ENCODE measurements at places on chromosomes 6 and 20.

GRCh38 chr6:169665289-169665688 lies 36.5 kb downstream of the WDR27 start:
- DNase-seq: no peak

- no peak for DNase-seq
Measured at GRCh38 chr6:40436685-40437604, 150.2 kb downstream of the LRFN2 start.

DNA sequence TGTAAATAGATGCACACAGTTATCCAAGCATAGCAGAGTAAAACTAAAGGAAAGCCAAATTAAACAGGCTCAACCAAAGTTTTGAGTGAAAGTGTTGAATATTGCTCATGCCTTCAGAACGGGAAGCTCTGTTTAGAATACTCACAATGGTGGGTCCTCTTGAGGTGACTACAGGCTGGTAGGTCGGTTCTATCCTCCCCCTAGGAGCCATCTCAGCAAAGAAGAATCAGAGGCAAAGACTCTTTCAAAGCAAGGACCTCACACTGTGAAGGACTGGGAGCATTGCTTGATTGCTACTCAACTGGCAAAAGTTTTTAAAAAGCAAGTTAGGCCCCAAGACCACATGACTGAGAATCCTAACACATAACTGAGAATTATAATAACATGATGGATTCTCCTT lies 88.4 kb upstream of the JAG1 start:
- no peak for DNase-seq

- DNase-seq: no peak
Measured at GRCh38 chr6:170135461-170135820, 155.4 kb downstream of the DLL1 start.

- no peak for DNase-seq
Measured at GRCh38 chr20:13101706-13102105, 92.9 kb downstream of the SPTLC3 start.

GRCh38 chr20:43895235-43895634 lies 19.4 kb upstream of the TOX2 start:
- DNase-seq: no peak
